Stimulated activated CD8-positive, alpha-beta memory T cell treated with anti-CD3 and anti-CD28 coated beads, Interleukin-7, amount 100 ng/mL, for 48 hours (primary cell): ENCODE measurements at places on chromosomes 3 and 15.

GRCh38 chr3:99503350-99503749 is 135.0 kb upstream of the COL8A1 start:
- no peak for DNase-seq

GRCh38 chr3:13559764-13560525 is 11.0 kb downstream of the FBLN2 start:
- no peak for DNase-seq

GRCh38 chr3:76349715-76350480 is 564.5 kb upstream of the ZNF717 start:
- DNase-seq: no peak

DNA sequence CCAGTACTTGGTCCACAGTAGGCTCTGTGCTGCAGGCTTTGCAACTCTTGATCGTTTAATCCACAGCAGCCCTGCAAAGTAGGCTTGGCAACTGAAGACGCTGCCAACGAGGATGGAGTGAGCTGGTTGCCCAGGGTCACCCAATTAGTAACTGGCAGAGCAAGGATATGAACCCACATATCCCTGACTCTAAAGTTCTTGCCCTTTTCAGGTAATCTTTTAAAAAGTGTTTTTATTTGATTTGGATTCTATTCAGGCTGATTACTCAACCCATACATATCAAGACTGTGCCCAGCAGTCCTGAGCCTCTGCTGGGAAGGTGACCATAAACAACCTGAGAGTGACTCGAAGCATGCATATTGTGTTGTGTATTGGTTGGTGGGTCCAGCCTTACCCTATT is 50.3 kb downstream of the PSMD6 start:
- DNase-seq: no peak

DNA sequence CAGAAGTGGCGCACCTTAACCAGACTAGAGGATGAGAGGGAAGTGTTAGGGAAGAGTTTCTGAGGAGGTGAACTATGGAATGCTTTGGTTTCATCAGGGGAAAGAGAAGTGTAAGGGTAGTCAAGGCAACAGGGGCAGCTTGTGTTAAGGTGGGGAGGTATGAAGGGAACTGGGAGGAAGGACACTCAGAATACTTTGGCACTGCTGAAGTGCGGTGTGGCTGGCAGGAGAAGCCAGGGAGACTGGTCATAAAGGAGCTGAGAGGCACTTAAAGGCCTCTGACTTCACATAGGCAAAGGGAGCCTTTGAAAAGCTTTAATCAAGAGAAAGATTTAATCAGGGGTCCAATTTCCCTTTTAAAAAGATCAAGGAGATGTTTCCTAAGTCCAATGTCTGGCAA is 129.0 kb downstream of the ERC2 start:
- no peak for DNase-seq

DNA sequence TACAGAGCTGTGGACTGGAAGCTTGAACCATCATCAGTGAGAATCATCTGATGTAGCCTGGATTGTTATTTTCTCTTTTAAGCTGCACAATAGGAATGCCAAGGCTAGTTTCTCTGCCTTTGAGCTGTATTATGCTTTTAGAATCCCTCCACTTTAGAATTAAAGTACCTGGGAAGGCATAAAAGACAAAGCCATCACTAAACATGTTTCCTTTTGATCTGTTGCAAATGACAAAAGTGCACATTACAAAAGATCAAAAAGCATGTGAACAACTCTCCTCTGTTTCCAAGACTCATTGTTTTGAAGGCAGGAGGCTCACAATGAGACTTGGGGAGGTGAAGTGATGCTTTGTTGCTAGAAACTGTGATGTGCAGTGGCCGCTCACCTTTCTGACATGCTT is 51.8 kb downstream of the LARS2 start:
- no peak for DNase-seq

DNA sequence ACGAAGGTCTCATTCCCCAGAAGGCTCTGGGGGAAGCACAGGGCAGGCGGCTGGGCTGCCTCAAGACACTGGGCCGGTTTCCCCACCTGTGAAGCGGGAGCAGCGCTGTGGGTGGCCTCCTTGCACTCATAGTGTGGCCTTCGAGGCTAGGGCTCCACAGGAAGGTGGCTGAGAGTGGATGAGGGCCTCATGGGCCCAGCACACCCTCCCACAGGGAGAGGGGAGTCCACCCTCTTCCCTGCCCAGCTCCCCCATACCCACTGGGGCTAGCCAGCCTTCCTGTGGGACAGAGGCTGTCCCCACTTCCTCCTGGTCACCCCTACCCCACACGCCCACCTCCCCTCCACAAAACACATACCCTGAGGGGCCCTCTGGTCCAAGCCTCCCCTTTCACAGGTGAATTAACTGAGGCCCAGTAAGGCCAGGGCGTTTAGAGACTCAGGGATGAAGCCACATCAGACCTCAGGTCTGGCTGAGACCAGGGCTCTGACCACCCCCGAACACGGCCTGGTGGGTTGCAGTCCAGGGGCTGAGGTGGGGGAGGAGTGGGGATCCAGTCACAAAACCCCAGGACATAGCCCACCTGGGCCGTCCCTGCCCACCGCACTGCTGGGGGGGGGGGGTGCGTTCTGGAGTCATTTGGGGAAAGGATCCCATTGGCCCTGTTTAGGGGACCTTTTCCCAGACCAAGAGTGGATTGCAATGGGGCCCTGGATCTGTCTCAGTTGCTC is 1.1 kb downstream of the ANPEP start:
- DNase-seq: no peak
